ENCODE measurements at places on chromosomes 2 and 18. TPM values are rescaled to one million over a fixed set of nuclear protein-coding genes. Genes with fewer than 3 reads are reported as not detected.
A peak's percentile ranks its signal among the peaks of the same experiment; 100 is the strongest.

RGPD4 gene
- not detected for total RNA-seq

DNA sequence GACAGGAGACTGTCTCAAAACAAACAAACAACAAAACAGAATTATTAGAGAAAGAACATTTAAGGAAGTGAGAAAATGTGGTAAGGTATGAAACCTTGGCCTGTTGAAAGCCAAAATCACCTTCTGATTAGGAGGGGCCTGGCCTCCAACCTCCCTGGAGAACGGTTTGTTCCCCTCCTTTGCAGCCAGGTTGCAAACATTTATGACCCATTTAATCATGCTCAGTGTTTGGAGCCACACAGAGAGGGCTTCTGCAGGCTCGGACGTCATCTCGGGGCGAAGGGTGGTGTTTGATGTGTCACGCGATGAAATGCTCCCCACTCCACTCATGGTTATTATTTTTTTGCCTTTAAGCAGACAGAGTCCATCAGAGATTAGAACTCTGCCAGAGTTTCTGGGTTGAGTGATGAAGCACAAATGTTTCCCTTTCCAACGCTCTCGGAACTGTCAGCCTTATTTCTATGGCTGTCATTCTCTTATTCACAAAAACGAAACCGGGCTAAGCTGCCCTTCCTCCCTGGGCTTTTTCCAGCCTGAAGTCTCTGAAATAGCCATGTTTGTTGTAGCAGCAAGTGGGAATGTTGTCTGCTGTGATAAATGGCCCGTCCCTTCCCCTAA lies 33.6 kb upstream of the ROCK2 start:
- ATAC-seq = no peak

HOXD13 gene
- not detected for total RNA-seq

DNA sequence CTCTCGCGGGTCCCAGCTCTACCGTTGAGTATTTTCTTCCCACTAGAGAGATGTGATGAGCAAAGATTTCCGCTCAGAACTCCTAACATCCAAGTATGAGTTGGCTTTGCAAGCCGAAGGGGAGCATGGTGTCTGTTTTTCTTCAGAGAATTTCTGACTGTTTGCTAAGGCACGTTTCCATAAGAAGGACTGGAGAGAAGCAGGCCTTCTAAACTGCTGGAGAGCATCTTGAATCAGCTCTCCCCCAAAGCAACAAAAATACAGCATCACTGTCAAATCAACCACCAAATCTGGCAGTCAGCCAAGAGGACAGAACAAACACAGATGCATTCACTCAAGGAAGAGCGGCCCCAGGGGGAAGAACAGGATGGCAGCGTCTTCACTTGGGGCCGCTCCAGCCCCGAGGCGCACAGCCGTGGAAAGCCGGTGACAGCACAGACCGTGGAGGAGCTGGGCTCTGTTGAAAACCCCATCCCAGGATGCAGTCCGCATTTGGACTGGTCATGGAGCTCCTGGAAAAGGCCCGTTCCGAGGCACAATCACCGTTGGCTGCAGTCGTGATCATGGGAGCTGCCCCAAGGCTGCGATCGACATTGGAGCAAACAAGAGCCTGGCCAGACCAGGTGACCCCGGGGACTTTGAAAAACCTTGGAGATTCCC lies 101.4 kb downstream of the NFATC1 start:
- ATAC-seq = peak; percentile 42

- no peak for ATAC-seq
Measured at GRCh38 chr2:120583851-120584570, 151.7 kb upstream of the GLI2 start.

PLA2R1 gene
- total RNA-seq = 6.2 TPM

GRCh38 chr2:242044313-242044590 lies 174.7 kb downstream of the RTP5 start:
- no peak for ATAC-seq

DNA sequence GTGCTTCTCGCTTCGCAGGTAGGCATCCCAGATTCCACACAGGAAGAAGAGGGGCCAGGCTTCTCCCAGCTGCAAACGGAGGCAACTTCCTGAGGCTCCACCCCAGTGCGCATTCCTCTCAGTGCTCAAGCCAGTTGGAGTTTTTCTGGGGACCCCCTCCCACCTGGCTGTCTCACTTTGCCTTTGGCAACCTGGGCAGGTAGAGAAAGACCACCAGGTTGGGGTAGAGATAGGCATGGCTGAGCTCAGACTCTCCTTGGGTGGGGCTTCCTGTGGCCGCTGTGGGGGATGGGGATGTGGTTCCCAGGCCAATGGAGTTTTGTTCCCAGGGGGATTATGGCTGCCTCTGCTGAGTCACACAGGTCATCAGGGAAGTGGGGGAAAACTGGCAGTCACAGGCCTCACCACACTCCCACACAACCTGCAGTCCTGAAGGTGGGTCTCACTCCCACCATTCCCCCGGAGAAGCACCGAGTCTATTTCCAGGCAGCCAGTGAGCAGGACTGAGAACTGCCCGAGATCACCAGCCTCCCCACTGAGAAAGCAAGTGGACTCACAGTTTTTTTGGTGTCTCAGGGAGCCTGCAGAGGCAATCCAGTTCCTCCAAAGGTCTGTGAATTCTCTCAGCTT lies 38.1 kb downstream of the SLC39A10 start:
- no peak for ATAC-seq

All from esophagus mucosa (tissue), 1 donor.